Effector memory CD4-positive, alpha-beta T cell (primary cell): ENCODE measurements at places on chromosomes 5 and 9.

- no peak for DNase-seq
Observed at GRCh38 chr5:42235837-42236236, 187.4 kb upstream of the GHR start.

DNA sequence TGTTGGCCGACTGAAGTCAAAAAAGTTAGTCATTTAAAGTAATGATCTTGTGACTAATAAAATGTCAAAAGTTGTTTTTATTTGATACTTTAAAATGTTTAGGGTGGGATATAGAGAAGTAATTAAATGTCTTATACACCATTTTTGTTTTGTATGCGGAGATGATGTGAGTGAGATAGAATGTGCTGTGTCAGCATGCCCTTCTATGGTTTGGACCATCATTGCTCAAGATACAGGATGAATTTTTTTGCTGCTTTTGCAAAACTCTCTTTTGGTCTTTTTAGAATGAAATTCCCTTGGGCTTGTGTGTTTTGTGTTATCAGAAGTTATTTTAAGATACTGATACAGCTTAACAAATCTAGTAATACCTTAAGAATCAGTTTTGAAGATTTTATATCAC is 12.5 kb downstream of the SRFBP1 start:
- no peak for DNase-seq

DNA sequence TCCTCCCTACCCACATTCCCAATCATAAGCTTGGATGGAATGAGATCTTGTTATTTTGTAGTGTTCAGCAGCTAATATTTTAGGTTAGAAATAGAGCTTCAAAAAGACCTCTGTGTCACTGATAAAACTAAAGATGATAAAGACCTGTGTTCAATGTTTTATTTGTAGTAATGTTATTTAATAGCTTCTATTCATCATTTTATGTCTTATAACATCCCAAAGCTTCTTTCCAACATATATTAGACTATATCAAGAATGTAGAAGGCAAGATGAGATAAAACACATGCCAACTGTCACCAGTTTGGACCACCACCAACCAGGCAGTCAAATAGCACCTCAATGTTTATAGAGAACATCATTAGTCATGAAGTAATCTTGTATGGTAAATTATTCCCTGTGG is 409.5 kb upstream of the ITGA1 start:
- no peak for DNase-seq

DNA sequence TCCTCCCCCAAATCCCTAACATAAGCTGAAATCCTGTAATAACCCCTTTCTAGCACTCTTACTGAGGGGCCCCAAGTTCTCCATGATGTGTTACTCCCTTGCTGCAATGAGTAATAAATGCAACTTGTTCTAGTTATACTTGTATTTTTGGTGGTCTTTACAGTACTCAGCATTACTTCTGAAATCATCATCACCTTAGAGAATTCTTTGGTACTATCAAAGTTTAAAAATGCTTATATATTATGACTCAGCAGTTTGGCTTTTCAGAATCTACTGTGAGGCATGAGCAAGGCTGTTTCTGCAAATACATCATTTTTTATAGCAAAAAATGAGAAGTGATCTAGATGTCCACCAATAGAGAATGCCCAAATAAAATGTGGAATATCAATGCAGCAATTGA is 20.7 kb upstream of the ROPN1L start:
- DNase-seq: no peak

- no peak for DNase-seq
Observed at GRCh38 chr5:178196986-178197385, 7.3 kb upstream of the HNRNPAB start.

DNA sequence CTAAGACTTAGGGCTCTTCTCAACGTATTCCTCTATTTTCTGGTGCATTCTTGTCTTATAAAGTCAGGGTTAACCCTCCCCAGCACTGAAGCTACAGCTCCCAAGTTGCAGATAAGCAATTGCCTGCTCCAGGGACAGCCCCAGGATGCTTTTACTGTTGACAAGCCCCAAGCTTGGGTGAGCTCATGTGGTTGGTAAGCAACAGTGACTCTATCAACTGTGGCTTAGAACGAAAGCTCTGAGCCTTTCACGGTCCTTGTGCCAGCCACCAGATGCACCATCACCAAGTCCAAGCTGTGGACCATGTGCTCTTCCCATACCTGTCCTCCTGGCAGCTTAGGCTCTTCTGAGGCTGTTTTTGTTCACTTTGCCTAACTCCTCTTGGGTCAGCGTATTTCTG is 13.5 kb downstream of the ADRB2 start:
- DNase-seq: no peak

GRCh38 chr9:89884356-89885083 is 279.7 kb downstream of the GADD45G start:
- DNase-seq: no peak

- DNase-seq: no peak
Observed at GRCh38 chr9:103789686-103790085, 304.4 kb upstream of the SMC2 start.

GRCh38 chr9:32431940-32432555 is 47.6 kb downstream of the ACO1 start:
- DNase-seq: peak; percentile 6

DNA sequence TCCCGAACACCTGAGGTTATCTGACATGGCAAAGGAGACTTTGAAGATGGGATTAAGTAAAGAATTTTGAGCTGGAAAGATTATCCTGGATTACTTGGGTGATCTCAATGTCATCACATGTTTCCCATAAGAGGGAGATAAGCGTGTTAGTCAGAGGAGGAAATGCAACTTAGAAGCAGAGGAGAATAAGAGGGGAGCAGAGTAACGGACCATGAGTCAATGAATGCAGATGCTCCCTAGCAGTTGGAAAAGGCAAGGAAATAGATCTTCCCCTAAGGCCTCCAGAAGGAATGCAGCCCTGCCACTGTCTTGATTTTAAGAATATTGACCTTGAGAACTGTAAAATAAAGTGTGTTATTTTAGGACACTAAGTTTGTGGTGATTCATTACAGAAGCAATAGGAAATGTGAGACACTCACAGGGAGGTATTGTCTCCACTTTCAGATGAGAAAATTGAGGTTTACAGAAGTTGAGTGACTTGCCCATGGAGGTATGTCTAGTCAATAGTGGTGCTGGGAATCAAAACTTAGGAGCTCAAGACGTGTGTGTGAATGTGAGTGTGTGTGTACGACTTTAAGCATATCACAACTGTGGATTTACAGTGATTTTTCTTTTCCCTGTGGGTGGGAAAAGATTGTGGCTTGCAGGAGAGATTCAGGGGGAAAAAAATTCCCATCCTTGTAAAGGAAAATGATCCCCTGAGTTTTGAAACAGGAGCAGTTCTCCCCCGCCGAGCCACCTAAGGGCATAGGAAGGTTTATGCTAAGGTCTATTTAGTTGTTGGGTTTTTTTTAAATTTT is 125.3 kb downstream of the TRIM32 start:
- DNase-seq: no peak

- DNase-seq: no peak
Observed at GRCh38 chr5:3049261-3049660, 297.8 kb upstream of the IRX2 start.

- DNase-seq: no peak
Observed at GRCh38 chr5:12695651-12696050, 791.4 kb upstream of the CTNND2 start.

DNA sequence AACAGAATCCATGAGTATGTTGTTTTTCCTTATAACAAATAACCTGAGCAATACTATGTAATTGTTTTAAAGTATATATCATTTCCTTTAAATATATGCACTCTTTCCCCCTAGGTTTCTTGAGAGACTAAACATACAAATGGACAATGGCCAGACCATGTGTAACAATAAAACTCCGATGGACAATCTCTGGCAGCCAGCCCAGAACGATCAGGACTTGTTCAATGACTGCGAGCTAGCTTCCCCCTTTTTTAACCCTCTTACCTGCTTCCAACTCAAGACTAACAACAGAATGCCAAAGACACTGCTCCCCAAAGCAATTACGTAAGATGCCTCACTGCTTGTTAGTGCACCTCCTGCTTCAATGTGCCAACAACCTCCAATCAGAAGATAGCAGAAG is 94.9 kb downstream of the HTR4 start:
- no peak for DNase-seq

- no peak for DNase-seq
Observed at GRCh38 chr9:107155244-107155817, 127.7 kb upstream of the RAD23B start.

DNA sequence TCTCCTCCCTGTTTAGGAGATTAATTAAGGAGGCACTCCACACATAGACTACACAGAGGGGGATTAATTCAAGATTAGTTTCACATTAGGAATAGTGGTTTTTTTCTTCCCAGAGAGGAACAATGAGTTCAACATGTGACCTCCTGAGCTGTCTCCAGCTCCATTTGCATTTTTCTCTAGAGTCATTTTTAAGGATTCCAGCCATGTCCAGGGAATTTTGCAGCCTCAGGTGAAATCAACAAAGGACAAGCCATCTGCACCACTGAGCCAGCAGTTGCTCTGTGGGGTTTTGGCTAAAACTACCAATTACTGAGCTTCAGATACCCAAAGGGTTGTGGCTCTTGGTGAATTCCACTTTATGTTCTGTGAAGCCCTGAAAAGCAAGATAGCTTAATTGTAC is 258.5 kb upstream of the PPP1R2B start:
- DNase-seq: no peak

GRCh38 chr5:132363431-132364112 is 5.9 kb upstream of the SLC22A5 start:
- no peak for DNase-seq

DNA sequence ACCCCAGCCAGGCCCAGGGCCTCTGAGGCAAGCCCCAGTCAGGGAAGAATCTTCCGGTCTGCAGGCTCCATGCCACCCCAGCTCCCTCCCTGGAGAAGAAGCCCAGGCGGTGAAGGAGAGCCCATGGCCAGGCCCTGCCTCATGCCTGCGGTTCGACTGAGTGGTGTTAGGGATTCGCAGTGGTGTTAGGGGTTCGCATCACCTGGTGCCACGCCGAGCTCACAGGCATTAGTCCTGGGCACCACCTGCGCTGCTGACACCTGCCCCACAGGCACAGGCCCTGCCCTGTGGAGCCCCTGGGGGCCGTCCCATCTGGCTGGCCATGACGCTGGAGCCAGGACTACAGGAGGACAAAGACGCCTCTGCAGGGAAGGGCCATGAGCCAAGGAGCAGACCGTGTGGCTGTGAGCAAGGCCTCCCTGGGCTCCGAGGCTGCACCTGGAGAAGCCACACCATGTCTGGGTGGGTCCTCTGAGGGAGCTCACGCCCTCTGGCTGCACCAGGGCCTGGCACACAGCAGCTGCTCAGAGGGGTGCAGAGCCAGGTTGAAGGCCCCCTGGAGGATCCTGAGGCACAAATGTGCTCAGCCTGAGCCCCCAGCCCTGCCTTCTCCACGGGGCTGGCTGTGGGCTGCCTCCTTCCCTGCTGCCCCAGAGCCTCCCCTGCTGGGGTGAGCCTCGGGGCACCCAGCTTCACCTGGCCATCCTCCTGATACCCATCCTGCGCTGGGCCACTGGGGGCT is 27.6 kb upstream of the RNF130 start:
- no peak for DNase-seq

- no peak for DNase-seq
Observed at GRCh38 chr9:134408389-134408788, 82.1 kb downstream of the RXRA start.

GRCh38 chr5:154567155-154567554 is 89.1 kb upstream of the HAND1 start:
- no peak for DNase-seq

DNA sequence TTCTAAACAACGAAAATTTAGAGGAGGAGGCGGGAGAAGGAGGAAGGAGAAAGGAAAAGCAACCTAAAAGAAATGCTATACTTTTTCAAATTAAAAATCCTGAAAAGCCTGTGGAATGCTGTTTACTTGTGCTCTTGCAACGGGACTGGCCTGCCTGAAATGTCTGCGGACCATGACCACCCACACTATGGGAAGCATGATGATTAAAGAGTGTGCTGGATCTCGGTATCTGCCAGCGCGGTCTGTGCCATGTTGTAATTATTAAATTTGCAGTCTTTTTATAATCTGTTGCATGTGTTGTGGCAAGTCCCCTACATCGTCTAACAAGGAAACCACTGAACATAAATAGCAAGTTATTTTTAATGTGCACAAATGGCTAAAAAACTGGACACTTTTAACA is 111.4 kb downstream of the FANCC start:
- DNase-seq: no peak
